Substantia nigra (tissue), 51 donors: ENCODE measurements at places on chromosomes 4 and X.
A peak's percentile ranks its signal among the peaks of the same experiment; 100 is the strongest.

DNA sequence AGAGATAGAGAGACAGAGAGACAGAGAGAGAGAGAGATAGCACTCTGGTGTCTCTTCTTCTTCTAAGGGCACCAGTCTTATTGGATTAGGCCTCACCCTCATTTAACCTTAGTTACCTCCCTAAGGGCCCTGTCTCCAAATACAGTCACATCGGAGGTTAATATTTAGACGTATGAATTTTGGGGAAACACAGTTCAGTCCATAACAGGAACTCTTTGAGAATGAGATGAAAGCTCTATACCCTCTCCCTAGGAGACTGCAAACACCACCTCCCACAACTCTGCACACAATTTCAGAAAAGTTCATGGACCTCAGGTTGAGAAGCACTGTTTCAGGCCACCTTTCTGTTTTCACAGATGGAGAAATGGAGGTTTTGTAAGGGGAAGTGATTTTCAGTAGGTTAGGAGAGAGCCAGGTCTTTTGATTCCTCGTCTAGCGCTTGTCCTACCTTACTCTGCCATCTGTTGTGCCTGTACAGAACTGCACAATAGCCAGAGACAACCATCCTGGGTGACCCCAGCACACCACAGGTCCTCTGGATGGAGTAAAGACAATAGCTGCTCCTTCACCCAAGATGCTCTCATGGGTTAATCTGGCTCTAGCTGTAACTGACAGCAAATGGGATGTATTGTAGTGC is 16.9 kb upstream of the LOC101059915 start:
- no peak for DNase-seq

GRCh38 chr4:15562623-15563022 is 92.5 kb downstream of the FBXL5 start:
- DNase-seq: no peak

GRCh38 chrX:13828392-13828791 is 11.5 kb upstream of the GPM6B start:
- no peak for DNase-seq

GRCh38 chr4:109276482-109277095 is 25.9 kb downstream of the COL25A1 start:
- no peak for DNase-seq

DNA sequence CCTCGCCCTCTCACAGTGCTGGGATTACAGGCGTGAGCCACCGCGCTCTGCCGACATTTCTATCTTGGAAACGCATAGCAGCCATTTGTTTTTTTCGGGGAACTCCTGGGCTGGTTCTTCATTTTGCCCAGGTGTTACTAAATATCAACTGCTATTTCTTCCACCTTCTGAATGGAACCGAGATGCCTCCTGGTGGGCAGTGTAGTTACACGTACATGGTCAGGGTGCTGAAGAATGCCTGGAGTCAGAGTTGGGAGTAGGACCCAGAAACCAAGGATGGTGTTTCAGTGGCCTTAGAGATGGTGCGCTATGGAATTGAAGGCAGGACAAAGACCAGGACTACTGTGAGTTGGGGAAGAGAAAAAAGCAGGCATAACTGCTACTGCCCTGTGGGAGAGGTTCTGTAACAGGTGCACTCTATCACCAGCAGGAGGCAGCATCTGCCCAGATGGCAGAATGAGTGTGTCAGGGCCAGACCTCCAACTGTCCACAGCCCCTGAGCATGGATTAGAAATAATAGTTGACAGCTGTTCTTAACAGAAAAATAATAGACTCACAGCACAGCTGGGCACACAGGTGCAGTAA is 81.7 kb downstream of the ZC4H2 start:
- no peak for DNase-seq

DNA sequence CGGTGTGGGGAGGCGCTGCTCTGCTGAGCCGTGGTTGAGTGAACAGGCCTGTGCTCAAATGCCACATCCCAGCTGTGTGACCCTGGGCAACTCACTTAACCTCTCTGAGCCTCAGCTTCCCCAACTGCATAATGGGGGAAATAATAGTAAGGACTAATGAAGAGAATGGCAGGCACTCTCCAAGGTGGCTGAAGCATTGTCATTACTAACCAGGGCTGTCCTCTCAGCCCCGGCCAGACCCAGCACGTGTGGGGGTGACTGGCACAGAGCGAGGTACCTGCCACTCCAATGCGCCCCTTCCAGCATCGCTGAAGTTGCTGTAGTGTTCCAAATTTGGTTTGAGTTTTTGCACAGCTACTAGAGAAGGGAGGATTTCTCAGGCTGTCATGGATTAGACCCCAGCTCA is 80.0 kb downstream of the ABLIM2 start:
- no peak for DNase-seq

DNA sequence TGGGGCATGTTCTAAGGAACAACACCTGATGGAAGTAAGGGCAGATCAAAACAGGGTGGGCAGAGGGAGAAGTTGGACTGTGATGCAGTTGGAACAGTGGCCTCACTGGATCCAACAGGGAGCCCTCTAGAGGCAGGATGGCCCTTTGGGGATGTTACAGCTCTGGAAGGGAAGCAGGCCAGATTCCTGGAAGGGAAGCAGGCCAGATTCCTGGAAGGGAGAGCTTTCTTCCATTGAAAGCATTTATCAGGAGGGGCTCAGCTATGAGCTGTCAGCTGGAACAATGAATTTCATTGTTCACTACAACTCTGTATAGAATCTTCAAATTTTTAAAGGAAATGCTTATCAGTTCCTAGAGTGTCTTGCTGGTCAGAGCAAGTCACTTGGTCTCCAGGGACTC is 17.7 kb downstream of the IL15 start:
- DNase-seq: no peak

GRCh38 chr4:147864607-147865006 is 132.7 kb downstream of the ARHGAP10 start:
- no peak for DNase-seq

DNA sequence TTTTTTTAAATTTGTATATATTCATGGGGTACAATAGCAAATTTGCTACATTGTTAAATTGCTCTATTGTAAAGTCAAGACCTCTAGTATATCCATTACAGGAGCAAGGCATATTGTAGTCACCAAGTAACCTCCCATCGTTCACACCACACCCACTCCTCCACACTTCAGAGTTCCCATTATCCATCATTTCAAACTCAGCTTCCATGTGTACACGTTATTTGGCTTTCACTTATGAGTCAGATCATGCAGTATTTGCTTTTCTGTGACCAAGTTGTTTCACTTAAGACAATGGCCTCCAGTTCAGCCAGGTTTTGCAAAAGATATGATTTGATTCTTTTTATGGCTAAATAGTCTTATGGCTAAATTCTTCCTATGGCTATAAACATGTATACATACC is 2614.2 kb downstream of the PCDH7 start:
- no peak for DNase-seq

DNA sequence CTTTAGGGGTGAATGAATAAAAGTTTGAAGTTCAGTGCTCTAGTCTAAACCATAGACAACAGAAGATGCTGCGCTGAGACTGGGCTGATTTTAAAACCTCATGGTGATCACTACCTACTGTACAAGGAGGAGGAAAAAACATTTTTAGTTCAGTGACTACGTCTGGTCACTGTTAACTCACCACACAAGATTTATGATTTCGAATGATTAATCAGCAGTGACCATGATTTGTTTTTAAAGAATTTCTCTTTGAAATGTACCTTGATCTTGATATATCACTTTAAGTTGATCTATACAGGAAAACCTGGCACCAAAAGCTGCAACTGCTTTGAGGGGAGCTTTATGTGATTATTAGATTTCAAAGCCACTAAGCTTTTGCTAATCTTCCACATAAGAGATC is 286.3 kb downstream of the PDGFC start:
- no peak for DNase-seq

DNA sequence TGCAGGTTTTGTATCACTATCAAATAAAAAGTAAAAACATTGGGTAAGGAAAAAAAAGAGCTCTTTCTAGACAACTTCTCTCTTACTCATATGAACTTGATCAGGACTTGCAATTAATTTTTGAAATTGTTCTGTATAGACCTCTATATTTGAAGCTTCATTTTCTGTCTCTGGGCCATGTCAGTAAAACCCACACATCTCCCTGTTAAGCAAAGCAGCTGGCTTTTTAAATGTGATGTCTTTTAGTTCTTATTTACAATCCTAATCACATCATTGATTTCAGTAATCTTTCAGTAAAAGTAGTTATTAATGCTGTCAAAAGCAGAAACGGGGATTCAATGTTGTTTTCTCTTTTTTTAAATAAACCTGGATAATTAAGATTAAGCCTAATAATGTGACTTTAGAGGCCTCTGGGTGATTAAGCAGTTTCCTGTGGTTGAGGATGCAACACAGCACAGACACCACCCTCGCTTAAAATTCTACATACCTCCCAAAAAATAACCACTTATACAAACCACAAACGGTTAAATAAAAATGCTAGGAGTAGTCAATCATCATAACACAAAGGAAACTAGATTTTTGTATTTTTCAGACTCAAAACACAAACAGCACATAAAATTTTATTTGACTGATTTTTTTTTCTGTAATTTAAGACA is 5.2 kb upstream of the PCDH10 start:
- DNase-seq: no peak

- DNase-seq: no peak
Observed at GRCh38 chrX:39765327-39765726, 332.4 kb downstream of the BCOR start.

GRCh38 chr4:147492761-147493160 is 11.9 kb downstream of the EDNRA start:
- no peak for DNase-seq

- DNase-seq: no peak
Observed at GRCh38 chr4:40149960-40150385, 46.9 kb upstream of the RHOH start.

DNA sequence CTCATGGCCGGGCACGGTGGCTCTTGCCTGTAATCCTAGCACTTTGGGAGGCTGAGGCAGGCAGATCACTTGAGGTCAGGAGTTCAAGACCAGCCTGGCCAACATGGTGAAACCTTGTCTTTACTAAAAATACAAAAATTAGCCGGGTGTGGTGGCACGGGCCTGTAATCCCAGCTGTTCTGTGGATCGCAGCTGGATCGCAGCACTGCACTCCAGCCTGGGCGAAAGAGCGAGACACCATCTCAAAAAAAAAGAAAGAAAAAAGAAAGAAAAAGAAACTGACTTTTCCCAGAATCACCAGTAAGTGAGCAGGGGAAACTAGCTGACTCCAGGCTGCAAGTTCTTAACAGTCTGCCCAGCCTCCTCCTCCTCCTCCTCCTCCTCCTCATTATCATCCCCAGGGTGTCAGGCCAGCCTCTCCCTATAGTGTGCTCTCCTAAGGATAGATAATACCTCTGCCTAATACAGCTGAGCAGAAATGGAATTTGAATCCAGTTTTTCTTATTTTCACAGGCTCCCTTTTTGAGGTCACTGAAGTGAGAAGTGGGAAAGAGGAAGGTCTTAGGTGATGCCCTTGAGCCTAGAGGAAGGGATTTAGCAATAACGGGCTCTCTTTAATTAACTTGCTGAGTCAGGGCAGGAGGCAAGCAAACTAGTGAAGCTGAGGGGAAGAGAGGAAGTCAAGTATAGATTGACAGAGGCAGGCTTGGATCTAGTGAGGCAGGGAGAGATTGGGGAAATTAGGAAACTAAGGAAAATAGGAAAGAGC is 11.8 kb upstream of the ELF2 start:
- DNase-seq: no peak

- no peak for DNase-seq
Observed at GRCh38 chrX:8981723-8982122, 52.2 kb downstream of the FAM9B start.

- DNase-seq: peak; percentile 78
Observed at GRCh38 chr4:38730830-38731646, 51.8 kb downstream of the TLR10 start.

DNA sequence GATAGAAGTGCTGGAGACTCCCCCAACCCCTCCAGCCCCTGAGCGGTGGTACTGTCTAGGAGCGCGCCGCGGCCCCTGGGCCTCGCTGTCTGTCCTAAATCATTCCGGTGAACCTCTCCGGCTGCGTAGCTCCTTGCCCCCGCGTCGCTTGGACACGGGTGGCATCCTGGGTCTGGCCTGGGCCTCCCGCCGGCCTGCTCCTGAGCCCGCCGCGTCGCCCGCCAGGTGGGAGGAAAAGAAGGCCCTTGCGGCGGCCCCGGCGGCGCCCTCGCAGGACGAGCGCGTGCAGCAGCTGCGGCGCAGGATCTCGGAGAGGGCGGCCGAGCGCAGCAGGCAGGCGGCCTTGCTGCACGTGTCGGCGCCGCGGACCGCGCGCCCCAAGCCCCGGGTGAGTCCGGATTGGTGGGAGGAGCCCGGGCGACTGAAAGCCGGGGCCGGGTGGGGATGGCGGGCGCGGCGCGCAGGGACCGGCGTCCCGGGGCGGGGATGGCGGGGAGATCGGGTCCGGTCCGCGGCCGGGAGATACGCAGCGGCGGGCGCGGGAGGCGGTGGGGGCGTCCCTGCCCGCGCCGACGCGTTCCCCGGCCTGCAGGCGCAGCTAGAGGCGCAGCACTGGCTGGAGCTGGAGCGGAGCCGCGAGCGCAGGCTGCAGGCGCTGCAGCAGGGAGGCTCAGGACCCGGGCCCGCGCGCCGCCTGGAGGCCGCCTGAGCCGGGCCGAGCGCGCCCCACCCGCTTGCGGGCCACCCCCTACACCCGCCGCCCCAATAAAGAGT is 6.5 kb upstream of the RNF4 start:
- peak; percentile 41 for DNase-seq

- DNase-seq: no peak
Observed at GRCh38 chrX:31420302-31420701, 348.5 kb upstream of the FTHL17 start.

DNA sequence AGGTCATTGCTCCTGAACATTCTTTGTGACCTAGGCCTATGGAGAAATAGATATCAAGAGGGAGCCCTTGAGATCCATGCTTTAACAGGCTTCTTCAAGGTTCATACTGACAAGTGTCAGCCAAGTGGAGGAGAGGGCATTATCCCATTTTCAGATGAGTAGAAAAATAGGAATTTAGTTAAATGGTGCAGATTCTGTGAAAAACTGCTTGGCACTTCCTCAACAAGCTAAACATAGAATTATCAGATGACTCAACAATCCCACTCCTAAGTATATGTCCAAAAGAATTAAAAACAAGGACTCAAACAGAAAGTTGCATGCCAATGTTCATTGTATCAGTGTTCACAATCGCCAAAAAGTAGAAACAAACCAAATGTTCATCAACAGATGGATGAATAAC is 43.8 kb upstream of the KCNIP4 start:
- no peak for DNase-seq

DNA sequence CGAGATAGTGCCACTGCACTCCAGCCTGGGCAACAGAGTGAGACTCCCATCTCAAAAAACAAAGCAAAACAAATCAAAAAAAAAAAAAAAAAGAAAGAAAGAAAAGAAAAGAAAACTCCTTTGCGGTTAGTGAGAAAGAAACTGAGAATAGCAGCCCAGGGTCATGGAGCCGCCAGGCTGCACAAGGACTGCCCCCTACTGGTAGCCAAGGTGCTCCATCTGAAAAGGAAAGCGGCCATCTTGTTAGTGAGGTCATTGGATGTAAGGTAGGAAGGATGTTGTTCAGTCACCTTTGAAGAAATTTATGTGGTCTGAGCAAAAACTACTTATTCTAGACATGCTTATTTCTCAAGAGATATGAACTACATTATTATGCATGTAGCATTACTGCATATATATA is 660.6 kb upstream of the TENM3 start:
- DNase-seq: no peak

GRCh38 chr4:85228264-85228663 is 246.7 kb upstream of the ARHGAP24 start:
- no peak for DNase-seq
